NCI-H82 (cell line): ENCODE measurements at places on chromosomes 12 and 14.

DNA sequence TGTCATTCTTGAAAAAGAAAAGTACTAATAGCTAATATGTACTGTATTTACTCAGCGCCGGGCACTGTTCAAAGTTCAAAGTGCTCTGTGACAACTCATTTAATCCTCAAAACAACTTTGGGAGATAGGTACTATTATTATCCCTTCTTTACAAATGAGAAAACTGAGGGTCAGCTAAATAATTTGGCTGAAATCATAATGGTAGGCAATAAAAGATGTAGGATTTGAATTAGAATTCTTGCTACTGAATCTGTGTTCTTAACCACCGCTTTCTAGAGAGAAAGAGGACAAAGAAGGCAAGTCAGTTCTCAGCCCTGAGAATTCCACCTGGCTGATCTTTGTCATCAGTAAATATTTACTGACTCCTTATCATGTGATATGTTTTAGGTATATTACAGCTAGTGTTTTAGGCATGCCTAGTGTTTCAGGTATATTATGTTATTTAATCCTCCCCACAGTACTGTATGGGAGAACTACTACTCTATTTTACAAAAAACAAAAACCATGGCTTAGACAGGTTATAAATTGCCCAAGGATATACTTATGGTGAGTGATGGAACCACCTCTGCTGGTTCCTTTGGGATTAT lies 205.7 kb upstream of the GZMB start:
- DNase-seq, result no peak

DNA sequence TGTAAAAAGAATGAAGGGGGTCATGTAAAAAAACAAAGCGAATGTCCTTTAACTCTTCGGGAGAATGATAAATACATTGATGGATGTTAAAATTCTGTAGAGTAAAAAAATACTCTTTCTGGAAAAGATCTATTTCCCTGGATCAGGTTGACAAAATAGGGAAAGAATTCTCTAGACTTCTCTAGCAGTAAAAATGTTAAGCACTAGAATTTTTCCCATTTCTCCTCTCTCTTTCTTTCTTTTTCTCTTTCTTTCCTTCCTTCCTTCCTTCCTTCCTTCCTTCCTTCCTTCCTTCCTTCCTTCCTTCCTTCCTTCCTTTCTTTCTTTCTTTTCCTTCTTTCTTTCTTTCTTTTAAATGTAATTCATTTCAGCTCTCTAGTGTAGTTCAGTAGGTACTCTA lies 552.5 kb downstream of the LRFN5 start:
- no peak for DNase-seq

GRCh38 chr12:116381744-116382685 lies 104.5 kb upstream of the MED13L start:
- peak; percentile 37 for DNase-seq

- no peak for DNase-seq
Measured at GRCh38 chr12:69457433-69457832, 12.8 kb upstream of the FRS2 start.

DNA sequence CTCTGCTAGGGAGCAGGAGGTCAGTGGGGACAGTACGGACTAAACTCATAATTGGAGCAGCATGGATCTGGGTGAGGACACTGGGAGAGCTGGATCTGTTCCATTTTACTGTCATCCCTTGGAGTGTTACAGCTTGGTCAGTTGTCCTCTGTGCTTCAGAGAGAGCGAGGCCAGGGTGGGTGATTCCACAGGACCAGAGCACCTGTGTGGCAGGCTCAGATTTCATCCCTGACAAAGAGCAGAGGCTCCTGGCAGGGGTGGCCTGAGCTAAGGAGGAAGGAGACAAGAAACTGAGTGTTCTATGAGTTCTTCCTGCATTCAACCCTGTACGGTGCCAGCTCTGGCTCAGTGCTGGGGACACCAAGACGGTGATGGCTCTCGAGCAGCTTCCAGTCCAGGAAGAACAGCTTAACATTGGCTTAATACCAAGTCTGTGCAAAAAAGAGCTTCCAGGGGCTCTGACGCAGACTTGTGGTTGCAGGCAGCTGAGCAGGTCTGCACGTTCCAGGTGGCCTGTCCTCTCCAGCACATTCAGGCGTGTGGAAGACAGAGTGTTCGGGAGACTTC lies 8.4 kb upstream of the PGF start:
- DNase-seq, result no peak

DNA sequence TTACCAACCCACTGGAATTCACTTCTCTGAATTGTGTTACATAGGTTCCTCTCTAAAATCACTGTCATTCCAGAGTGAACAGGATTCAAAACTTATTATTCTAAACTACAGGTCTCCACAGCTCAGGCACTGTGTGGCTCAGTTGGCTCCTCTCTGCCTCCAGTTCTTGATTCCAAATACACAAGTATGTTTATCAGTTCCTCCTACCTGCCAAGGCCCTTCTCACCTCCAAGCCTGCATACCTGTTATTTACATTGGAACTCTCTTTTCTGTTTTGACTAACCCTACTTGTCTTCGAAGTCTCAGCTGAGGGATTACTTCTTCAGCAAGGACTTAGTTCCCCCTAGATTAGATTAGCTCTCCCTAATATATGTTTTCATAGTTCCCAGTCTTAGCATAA lies 397.6 kb upstream of the TMTC1 start:
- no peak for DNase-seq

DNA sequence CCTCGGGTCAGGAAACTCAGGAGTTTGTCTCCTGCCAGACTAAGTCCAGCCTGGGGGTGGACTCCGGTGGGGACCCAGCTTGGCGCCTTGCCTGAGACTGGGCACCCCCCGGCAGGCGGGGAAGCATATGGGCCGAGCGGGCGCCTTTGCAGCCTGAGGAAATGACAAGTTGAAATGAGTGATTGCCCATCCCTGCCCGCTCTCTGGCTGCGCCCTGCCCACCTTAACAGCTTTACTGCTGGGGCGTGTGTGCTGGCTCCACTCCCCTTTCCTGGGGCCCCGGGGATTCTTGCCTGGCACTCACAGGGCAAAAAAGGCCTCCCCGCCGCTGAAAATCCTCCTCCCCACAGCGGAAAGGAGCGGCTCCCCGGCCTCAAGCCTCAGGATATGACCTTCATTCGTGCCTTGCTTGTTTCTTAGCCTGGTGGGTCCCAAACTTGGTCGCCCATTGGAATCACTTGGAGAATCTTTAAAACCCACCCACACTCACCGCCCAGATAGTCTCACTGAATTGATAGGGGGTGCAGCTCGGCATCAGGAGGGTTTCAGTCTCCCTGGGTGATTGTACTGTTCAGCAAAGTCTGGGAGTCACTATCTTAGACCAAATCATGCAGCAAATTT lies 1.5 kb downstream of the RFLNA start:
- no peak for DNase-seq

DNA sequence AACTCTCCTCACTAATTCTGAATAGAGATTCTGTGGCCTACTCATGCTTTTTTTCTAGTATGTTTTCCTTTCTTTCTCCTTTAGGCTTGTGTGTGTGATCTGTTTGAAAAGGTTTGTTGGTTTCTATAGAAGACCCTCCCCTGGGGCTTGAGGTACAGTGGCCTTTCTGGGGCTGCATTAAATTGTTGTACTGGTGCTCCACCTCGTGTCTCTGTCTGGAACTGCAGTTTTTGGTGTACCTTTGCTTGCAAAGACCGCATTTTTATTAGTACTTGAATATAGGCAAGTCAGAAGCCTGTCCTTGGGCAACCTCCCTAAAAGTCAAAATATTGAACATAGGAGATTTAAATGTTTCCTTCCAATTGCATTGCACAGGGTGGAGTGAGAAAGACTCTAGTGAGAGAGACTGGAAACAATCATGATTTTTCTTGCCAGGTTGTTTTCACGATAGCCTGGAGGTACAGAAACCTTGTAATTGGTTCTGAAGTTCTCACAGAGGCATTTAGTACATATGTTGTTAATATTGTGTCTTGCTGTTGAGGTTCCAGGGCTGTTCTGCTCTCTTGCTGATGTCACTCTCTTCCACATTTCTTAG lies 39.0 kb downstream of the SLCO1B1 start:
- peak; percentile 78 for DNase-seq

- no peak for DNase-seq
Measured at GRCh38 chr12:89384807-89385206, 32.5 kb upstream of the DUSP6 start.

- no peak for DNase-seq
Measured at GRCh38 chr14:95471476-95471875, 45.0 kb downstream of the SYNE3 start.

GRCh38 chr14:65622703-65623102 lies 210.2 kb downstream of the FUT8 start:
- no peak for DNase-seq

DNA sequence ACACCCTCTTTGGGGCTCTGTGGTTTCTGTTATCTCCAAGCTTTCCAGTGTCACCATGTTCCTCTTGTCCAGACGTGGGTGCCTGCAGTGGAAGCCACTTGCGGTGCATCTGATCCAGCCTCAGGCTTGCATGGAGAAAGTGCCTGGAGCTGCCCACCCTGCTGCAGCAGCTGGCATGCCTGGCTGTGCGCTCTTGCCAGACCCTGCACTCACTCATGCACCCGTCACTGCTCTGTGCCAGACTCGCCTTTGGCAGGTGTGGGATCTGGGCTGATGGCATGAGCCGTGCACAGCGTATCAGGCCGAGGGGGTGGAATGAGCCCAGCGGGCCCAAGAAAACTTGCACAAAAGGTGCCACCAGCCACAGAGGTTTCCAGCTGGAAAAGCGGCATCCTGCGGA lies 105.1 kb downstream of the MNAT1 start:
- DNase-seq, result no peak

DNA sequence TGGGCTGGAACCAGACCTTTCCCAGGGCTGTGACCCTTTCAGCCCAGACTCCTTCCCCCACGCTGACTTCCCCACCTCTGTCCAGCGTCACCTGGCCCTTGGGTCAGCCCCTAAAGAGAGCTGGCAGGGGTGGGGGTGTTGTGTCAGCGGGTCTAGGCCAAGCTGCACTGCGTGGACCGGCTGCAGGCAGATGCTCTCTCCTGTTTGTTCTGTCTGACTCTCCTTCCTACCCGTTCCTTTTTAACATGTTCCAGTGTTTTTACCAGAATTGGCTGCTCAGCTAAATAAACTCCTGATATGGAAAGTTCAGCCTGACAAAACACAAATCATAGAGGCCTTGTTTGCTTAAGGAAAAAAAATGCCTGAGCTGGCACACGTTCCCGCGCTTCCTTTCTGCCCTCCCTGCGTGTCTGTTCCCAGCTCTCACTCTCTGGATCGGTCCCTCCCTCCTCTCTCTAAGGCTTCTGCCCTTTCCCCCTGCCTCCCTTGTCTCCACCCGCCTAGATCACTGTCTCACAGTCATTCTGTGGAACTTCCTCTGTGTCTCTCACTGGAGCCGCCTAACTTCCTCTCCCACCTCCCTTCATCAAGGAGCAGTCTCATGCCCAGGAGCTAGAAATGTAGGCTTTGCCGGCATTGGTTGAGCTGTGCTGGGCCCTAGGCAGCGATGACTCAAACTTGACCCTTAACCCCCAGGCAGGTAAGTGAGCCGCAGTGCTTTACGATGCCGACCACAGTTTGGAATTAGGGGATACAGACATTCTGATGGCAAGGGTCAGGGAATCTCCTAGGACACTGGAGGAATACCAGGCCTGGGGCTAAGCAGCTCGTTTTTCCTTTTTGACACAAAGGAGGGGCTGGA lies 15.5 kb upstream of the MLXIP start:
- DNase-seq, result no peak
